Stimulated activated CD8-positive, alpha-beta memory T cell treated with anti-CD3 and anti-CD28 coated beads, Interleukin-2, amount 100 ng/mL, for 48 hours (primary cell): ENCODE measurements at places on chromosomes 11 and 22.

DNA sequence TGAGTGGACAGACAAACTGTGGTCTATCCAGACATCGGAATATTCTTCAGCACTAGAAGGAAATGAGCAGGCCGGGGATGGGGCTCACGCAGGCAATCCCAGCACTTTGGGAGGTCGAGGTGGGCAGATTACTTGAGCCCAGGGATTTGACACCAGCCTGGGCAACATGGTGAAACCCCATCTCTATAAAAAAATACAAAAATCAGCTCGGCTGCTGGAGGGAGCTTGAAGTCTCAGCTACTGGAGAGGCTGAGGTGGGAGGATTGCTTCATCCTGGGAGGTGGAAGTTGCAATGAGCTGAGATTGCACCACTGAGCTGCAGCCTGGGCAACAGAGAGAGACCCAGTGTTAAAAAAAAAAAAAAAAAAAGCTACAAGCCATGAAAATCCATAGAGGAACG lies 8.0 kb upstream of the CTSD start:
- DNase-seq: no peak

DNA sequence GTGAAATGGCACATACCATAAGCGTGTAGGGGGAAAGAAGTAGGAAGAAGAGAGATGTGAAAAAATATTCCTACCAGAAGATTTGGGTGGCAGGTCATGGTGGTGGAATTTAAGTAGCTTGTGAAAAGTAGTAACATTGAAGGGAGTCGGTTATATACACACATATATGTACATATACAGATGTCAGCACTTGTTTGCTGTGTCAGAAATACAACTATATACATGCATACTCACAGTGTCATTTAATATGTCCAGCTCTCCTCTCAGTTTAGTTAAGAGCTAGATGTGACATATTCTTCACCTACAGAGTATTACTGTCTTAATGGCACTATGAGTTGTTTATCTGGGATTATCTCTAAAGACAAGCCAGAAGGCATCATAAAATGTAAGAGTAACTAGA lies 987.4 kb upstream of the CCDC90B start:
- no peak for DNase-seq

DNA sequence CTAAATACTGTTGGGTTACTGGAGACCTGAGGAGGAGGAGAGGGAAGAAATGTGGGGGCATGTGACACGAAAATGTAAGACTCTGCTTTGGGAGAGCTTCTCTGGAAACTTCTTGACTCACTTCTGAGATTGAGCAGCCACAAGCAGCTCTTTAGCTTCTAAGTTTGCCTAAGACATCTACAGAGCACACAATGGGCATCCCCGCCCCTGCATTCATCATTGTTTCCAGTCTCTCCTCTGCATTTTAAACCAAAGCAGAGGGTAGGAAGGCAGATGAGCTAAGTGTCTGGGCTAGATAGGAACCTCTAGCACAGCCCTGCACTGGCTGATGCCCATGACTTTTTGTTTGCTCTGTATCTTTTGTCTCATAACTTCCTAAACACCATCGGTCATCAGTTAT lies 2.1 kb upstream of the OR52D1 start:
- no peak for DNase-seq

DNA sequence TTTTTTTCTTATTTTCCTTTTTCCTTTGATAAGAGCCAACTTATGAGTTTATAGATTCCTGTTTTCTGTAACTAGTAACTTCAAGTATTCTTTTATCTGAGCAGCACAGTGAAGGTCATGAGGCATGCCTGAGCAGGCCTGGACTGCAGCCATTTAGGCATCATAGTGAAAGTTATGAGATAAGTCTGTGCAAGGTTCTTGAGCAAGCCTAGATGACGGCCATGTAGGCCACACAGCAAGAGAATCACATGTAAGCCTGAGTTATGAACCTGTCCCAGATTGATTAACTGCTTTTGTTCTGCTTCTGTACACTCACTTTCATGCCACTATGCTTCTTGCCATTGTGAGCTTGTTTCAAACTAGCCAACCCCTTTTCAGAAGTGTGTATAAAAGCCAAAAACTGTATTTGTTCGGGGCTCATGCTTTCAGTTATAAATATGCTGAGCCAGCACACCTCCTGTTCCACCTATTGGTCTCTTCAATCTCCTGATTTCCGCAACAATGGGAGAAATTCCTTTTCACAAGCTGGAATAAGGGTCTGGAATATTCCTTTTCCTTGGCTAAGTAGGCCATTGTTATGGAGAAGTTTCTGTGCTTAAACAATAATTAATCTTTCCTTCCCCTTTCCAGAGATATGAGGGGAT lies 745.7 kb downstream of the FAM181B start:
- DNase-seq: no peak

GRCh38 chr11:2541881-2542361 lies 97.1 kb downstream of the KCNQ1 start:
- DNase-seq: no peak

GRCh38 chr22:26431261-26431995 lies 2.4 kb downstream of the ASPHD2 start:
- no peak for DNase-seq

GRCh38 chr11:1853376-1854131 lies 670 bp downstream of the LSP1 start:
- DNase-seq: no peak

DNA sequence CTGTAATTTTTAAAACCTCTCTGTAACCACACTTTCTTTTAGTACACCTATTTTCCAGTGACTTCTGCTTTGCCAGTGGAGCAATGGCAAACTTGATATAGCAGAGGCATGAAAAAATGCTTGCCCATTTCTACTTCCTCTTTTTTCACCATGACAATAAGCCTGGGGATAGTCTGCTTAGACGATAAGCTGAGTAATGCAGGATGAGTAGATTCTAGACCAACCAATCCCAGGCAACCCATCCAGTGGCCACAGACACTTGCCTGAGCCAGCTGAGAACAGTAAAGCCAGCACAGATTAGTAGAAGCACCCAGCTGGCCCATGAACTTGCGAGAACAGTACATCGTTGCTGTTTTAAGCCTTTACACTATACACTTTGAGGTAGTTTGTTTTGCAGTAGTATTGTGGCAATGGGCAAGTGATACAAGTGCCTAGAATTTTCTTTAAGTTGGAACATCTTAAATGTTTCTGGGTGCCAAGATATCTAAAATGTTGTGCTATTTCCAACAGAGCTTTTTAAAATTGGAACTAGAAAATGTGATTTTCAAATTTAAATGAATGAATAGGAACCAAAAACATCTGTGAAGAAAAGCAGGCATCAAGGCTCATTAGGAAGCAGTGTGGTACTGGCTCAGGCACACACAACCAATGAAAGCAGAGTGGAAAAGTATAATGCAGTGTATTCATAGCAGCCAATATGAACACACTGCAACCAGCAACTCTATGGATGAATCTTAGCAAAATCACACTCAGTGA lies 37.7 kb downstream of the DDI1 start:
- DNase-seq: no peak

- no peak for DNase-seq
Measured at GRCh38 chr11:87290304-87290922, 252.7 kb downstream of the TMEM135 start.

GRCh38 chr22:39325392-39325932 lies 6.0 kb upstream of the RPL3 start:
- no peak for DNase-seq

GRCh38 chr11:61955422-61956135 lies 5.4 kb downstream of the BEST1 start:
- DNase-seq: no peak

DNA sequence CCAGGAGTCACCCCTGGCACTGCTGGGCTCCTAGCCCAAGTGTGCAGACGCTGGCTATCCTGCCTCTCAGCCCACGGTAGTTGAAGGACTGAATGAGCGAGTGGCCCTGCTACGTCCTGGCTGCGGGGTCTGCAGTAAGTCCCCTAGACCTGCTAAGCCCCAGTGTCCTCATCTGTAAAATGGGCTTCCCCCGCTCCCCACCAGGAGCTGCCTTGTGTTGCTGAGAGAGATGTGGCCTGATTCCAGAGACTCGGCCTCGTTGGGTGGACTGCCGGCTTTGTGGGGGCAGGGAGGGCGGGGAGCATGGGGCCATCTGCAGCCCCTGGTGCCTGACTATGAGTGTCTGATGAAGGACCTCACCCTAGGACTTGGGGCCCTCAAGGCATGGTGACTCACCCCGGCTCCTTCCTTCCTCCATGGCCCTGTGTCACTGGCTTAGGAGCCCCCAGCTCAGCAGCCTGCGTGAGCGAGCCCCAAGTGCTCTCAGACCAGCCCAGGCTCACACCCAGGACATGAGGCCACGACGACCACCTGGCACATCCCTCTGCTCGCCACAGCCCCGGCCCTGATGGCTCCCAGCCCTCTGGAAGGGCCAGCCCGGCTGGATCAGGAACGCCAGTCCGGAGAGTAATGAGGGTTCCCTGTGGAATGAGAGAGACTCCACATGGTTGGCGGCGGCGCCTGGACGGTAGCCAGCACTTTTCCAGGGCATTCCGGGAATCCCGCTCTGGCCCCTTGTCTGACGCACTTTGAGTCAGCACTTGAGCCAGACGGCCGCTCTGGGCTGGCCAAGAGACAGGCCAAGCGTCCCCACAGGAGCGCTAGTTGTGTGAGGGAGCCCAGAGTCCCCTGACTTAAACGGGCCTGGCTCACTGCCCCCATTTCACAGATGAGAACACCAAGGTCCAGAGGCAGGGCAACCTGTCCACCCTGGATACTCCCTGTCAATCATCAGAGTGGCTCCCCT lies 50.5 kb upstream of the SHISAL1 start:
- no peak for DNase-seq

DNA sequence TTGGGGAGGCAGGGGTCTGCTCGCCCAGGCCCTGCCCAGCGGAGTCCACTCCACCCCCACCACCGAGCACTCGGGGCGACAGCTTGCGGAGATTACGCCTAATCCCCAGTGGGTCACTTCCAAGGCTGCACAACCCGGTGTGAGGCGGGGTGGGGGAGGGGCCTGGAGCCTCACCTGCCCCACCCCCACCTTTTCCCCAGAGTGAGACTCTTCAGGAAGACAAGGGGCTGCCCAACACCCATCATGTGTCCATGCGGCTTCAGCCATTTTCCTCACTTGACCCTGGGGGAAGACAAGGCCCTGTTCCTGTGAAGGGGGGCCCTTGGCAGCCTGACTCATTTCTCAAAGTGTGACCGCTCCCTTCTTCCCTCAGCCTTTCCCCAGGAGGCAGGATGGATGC lies 12.5 kb downstream of the SYNGR1 start:
- DNase-seq: no peak

DNA sequence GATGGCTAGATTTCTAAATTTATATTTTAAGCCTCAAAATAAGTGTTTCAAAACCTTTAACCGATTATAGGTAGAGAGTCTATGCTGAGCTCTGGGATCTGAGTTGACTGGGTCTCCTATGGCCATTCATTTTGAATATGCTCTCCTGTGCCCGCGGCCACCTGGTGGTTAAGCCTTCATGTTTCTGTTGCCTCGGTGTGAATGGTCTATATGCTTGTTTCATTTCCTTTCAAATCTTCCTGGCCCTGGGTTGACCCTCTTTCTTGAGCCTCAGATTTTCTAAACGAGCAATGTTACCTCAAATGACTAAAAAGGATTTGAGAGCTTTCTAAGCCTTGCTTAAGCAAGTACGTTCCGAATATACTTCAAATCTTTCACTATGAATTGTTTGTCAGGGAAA lies 789.4 kb upstream of the KIRREL3 start:
- no peak for DNase-seq

GRCh38 chr22:32327596-32328171 lies 30.0 kb upstream of the RFPL3 start:
- DNase-seq: no peak

DNA sequence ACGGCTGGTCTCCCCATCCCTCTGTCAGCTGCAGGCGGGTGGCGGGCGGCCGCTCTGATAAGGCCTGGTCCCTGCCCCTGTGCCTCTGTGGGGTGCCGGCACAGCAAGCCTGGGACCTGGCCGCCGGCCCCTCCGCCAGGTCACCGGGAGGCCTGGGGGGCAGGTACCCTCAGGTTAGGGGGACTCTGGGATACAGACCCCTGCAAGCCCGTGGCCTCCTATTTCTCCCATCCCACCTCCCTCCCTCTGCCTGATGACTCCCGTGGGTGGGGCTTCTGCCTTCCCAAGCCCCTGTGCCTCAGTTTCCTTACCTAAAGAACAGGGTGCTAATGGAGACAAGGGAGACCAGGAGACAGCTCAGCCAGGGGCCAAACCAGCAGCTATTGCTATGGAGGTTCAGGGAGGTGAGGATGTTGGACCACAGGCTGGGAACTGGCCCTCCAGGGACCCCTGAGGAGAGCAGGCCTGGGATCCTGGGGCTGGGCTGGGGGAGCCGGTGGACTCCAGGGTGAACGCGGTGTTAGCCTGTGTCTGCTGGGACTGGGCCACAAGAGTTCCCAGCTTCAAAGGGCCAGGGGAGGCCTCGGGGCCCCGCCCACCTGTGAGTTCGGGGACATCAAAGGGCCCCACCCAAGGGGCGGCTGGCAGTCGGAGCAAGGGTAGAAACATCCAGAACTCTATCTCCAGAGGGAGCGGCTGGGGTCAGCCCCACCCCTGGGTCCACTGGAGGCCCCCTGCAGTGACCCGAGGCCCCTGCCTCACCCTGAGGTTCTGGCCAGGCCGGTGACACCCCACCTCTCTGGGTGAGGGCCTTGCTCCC lies 32.0 kb upstream of the TH start:
- DNase-seq: no peak
